ENCODE measurements at places on chromosomes 5 and 9.

DNA sequence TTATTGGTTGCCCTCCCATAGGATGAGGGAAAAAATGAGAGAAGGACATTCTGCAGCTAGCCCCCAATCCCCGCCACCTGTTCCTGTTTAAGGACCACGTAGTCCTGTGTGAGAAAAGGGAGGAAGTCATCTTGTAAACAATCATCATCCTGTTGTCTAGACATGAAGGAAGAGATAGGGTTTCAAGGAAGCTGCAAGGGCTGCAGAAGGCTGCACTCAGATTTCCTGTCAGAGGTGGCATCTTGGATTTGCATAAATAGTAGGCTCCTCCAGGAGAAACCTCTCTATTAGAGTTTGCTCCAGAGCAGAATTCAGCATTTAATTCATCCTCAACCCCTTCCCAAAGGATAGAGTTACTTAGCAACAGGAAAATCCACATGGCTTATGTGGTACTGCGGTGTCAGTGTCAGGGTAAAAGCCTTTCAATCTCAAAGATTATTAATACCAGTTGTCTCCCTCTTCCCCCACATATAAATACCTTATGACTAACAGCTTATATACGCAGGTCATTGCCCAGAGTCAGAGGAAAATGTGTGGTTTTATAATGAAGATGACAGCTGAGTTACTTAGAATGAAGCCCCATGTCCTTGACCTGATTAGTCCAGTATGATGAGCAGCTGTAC lies 4.6 kb upstream of the DNAJC18 start:
- DNase-seq: no peak

DNA sequence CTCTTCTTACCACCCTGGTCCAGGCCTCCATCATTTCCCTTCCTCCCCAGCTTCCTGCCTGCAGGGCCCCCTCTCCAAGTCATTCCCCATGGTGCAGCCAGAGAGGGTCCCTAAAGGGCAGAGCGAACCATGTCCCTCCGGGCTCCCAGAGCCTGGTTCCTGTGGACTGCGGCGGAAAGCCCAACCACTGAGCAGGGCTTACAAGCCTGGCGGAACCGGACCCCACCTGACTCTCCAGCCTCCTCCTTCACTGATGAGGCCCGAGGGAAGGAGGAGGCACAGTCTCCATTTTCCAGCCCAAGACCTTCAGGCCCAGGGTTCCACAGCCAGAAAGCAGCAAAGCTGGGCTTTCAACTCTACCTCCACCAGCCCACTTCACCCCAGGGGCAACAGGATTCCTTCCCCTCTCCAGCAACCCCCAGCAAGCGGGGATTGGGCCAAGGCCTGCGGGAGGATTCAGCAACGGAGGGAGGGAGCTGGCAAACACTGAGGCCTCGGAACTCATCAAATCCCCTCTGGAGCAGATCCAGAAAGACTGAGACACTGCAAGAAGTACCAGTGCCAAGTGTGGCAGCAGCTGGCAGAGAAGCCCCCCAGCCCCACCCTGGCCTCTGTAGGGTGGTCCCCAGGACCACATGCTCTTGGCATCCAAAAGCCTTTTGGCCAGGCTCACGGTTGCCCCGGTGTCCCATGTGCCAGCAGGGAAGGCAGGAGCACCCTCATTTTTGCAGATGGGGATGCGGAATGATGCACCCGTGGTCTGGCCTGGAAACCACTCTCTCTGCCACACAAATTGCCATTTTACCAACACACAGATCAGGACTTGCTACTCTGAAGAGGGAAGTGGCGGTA lies 3.1 kb downstream of the FAM163B start:
- DNase-seq: no peak

DNA sequence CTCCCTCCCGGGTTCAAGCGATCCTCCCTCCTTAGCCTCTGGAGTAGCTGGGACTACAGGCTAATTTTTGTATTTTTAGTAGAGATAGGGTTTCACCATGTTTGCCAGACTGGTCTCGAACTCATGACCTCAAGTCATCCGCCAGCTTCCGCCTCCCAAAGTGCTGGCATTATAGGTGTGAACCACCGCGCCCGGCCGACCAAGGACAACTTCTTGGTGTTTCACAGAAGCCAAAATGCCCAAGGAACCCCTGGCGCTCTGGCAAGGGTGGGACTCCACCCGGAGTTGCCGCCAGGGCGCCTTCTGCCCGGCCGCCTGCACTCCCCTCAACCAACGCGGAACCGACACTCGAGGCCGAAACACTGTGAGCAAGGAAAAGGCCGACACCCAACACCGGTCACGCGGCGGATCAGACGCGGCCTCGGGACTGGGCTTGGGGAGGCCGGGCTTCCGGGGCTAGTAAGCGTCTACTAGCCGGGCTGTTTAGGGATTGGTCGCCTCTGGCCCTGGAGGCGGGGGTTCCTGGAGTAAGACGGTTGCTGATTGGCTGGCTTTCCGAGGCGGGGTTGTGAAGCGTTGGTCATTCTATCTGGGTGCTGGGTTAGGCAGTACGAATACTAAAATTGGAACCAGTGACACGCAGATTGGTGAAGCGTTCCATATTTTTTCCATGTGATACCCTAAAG lies 7.7 kb upstream of the CFAP157 start:
- DNase-seq: no peak

DNA sequence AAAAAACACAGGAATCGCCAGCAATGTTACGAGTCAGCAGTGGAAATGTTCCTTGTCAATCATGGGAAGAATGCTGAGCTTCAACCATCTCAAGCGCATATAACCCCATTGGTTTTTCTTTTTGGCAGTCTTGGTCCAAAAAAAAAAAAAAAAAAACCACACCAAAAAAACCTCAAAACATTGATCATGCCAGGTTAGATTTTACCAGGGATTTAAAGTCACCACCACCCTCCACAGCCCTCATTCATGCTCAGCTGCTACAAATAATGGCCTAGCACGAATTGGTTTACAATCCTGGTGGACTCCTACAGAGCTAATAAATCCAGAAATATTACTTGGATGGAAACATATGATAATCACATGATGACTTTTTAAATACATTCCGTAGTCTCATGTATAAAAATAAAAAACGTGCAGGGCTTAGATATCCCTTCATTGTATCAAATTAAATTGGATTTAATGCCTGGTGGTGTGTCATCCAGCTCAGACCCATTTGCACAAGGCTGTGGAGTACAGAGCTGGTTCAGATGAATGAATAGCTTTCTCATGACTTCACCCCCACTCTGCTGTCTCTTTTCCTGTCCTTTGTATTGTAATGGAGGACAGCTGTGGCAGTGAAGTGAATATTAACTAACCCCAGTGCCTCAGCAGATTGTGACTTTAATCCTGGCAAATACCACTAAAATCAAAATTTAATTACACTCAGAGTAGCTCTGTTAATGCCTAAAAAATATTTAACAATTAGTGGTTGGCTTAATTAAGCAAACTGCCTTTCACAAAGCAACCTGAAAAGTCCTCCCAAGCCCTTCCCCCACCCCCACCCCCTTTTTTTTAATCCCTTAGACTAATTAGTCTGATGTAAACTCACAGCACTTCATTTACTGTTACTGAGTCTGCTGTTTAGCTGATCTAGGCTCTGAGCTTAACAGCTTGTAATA lies 626.5 kb upstream of the ZNF608 start:
- DNase-seq: no peak

- no peak for DNase-seq
Measured at GRCh38 chr9:134851020-134851419, 29.6 kb upstream of the FCN2 start.

- DNase-seq: peak; percentile 80
Measured at GRCh38 chr9:72396247-72397091, 31.5 kb upstream of the ZFAND5 start.

GRCh38 chr5:131021646-131022045 lies 143.4 kb downstream of the HINT1 start:
- no peak for DNase-seq
